Activated naive CD8-positive, alpha-beta T cell treated with anti-CD3 and anti-CD28 coated beads for 36 hours (primary cell): ENCODE measurements at places on chromosomes 5 and 9. TPM values are rescaled to one million over a fixed set of nuclear protein-coding genes. Genes with fewer than 3 reads are reported as not detected.

- DNase-seq, result no peak
- H3K4me3 ChIP-seq, result no peak overlapping the region
- no peaks in the 10 kb centered on the region for H3K36me3 ChIP-seq
Measured at GRCh38 chr9:82313697-82314096, 325.1 kb downstream of the SPATA31D1 start.

GRCh38 chr5:171646102-171647042 lies 139.2 kb upstream of the SMIM23 start:
- no peak for DNase-seq
- no peaks in the 10 kb centered on the region for H3K36me3 ChIP-seq
- H3K27ac ChIP-seq, result no peak overlapping the region
- no peaks in the 10 kb centered on the region for H3K4me1 ChIP-seq

The GOLM1 gene
- 5.3 TPM for total RNA-seq

The CER1 gene
- not detected for total RNA-seq

DNA sequence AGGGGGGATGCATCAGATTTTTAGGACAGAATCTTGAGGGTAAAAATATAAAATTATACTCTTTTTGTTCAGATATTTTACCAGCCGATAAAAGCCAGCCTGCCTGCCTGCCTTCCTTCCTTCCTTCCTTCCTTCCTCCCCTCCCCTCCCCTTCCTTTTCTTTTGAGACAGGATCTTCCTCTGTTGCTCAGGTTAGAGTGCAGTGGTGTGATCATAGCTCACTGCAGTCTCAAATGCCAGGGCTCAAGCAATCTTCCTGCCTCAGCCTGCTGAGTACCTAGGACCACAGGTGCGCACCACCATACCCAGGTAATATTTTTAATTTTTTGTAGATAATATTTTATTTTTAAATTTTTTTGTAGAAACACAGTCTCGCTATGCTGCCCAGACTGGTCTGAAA lies 330.0 kb downstream of the CCDC171 start:
- H3K4me3 ChIP-seq, result no peak overlapping the region
- H3K4me1 ChIP-seq, result no peaks in the 10 kb centered on the region
- H3K36me3 ChIP-seq, result peaks cover 1% of the 10 kb centered on the region

DNA sequence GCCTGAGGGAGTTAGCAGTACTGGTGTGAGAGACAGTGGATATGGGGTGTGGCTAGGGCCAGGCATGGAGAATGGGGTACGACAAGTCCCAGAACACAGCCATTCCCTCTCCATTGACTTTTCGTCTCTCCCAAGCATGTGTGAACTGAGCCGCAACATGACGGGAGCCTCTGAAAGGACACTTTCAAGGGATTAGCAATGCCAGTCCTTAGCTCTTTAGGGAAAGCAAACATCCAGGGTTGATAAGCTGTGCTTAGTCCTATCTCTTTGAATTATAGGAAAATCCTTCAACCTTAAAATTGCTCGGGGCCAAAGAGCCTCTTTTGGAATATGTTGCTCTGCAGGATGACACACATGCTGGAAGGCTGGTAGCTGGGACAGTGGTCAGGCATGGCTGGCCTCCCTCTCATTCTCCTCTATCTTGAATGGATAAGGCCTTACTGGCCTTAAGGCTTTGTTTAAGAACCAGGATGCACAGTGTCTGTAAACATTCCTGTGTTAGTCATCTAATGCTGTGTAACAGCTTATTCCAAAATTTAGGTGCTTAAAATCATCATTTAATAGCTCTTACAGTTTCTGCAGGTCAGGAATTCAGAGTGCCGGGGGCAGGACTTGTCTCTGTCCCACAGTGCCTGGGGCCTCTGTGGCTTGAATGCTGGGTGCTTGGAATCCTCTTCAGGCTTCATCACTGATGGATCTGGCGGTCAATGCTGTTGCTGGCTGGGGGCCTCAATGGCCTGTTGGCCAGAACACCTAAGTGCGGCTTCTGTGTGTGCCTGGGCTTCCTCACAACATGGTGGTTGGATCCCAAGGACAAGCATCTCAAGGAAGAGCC lies 95.3 kb downstream of the PTTG1 start:
- no peaks in the 10 kb centered on the region for H3K4me1 ChIP-seq
- DNase-seq, result no peak
- no peak overlapping the region for H3K4me3 ChIP-seq
- H3K36me3 ChIP-seq, result no peaks in the 10 kb centered on the region
- no peak overlapping the region for H3K27ac ChIP-seq

The CDH9 gene
- total RNA-seq, result not detected

The CATSPER3 gene
- 0.46 TPM for total RNA-seq

- H3K27ac ChIP-seq, result no peak overlapping the region
- DNase-seq, result no peak
- no peak overlapping the region for H3K4me3 ChIP-seq
- H3K36me3 ChIP-seq, result no peaks in the 10 kb centered on the region
- H3K27me3 ChIP-seq, result no peaks in the 10 kb centered on the region
- H3K4me1 ChIP-seq, result no peaks in the 10 kb centered on the region
Measured at GRCh38 chr9:106798016-106798799, 64.8 kb upstream of the ZNF462 start.

DNA sequence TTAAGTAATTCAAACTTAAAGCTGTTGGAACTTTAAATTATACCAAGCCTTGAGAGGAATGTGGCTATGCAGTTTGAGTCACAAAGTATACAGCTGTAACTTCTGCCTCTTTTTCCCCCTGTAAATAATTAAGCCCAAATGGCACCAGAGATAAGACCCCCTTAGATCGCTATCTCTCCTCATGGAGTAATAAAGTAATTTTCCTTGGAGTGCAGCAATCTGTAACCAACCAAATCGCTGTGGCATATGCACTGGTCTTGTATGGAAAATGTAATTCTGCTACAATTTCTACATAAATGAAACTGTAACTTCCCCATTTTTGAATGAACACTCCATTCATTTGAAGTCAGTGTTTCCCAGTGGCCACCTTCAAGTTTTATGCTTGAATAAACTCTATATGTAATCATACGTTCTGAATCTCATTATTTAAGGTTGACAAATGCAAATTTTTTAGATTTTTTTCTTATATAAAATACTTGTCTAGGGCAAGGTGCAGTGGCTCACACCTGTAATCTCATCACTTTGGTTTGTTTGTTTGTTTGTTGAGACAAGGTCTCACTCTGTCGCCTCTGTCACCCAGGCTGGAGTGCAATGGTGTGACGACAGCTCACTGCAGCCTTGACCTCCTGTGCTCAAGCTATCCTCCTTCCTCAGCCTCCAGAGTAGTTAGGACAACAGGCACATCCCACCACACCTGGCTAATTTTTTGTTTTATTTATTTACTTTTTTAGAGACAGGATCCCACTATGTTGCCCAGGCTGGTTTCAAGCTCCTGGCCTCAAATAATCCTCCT lies 12.3 kb downstream of the SUSD1 start:
- no peak overlapping the region for H3K4me3 ChIP-seq
- no peaks in the 10 kb centered on the region for H3K27me3 ChIP-seq
- H3K4me1 ChIP-seq, result peaks cover 8% of the 10 kb centered on the region
- no peak for DNase-seq
